CD4-positive, alpha-beta T cell treated with Interferon gamma for 1 hour (primary cell): ENCODE measurements at places on chromosomes 4 and X.

DNA sequence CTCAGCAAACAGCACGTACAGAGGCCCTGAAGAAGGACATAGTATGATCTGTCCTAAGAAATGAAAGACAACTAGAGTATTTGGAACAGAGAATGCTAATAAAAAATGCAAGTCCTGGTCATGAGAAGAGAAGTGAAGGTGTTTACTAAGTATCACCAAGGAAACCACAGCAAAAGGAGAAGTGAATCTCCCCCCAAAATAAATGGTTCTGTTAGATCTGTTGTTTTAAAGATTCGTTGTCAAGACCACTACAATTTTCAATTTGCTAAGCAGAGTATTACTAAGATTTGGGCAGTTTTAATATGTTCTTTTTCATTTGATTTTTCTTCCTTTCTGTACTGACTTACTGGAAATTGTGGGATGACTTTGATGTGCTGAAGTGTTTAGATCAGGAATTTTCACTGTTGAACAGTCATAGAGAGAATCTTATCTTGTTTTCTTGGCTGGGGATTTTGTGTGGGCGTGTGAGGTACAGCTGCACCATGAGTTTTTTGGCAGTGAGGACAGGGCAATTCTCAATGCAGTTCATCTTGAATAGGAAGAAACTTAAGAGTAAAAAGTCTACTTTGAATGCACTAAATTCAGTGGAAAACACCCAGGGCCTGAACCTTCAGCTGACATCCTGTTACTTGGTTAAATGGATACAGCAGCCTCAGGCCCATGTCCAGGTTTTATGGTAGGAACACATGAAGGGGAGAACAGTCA lies 132.2 kb downstream of the STIM2 start:
- DNase-seq, result peak; percentile 36

DNA sequence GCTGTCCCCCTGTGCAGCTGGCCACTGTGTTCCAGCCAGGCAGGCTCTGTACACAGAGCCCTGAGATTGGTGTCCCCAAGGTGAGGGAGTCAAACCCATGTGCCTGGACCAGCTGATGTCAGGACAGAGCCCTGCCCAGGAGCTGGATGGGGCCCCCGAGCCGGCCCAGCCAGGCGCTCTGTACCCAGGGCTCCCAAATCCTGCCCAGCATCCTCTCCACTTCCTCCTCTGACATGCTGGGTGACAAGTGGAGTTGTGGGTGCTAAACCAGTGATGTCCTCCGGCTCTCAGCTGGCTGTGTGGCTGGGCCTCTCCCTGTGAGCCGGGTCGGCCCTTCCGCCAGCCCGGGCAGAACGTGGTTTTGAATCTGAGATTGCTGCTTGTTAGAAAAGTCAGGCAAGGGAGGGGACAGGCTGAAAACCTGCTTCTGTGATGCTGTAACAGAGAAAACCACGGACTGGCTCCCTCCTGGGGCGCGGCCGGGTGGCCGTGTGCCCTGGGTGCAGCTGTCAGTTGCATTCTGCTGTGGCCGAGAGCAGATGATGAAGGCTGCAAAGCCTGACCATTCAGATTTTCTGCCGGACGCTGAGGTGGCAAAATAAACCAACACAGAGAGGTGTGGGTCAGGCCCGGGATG lies 7.9 kb upstream of the CPLX1 start:
- DNase-seq, result no peak

- DNase-seq, result no peak
These were observed 12.3 kb downstream of the USP11 start for GRCh38 chrX:47245156-47245555.

DNA sequence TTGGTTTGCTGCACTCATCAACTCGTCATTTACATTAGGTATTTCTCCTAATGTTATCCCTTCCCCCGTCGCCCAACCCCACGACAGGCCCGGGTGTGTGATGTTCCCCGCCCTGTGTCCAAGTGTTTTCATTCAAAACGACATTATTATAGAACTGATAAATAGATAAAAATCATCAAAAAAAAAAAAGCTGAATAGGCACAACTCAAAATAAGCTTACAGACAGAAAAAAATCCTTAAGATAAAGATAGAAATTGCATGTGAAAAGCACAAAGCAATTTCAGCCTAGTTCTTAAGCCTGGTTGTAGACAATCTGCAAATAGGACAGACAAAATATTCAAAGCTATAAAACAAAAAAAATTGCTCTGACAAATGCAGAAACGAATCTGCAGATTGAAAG lies 142.9 kb upstream of the LNX1 start:
- DNase-seq, result no peak

- DNase-seq, result no peak
These were observed 76.3 kb downstream of the SYNPO2 start for GRCh38 chr4:118964891-118965411.

DNA sequence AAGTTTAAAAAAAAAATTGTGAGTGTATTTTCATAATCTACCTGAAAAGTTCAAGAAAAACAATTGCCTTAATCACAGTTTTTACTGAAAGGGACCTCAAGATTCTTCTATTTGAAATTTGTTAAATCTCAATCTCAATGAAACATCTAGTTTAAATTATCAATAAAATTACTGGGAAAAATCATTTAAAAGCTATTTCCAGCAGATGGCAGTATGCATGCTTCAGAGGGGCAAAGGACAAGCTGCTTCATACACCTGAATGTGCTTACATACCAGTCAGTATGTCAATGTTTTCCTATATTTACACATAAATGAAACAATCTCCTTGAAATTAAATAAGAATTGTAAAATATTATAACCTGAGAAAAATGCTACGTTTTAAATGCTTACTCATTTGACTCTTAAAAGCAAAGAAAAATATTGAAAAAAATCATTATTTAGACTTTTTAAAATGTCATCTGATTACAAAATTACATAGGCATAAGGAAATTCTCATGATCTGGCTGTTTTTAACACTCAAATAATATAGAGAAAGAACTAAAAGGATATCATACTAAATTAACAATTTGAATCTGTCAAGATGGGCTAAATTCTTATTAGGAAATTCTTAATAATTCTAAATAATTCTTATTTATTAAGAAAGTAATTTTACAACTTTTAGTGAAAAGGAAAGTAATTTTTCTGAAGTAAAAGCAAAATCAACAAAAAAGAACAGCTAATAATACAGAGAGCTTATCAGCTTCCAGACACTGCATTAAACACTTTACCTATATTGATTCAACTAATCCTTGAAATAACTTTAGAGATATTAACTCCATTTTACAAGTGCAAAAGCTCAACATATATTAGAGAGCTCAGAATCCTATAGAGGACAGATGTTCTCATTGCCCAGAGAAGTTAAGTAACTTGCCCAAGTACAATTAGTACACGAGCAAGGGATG lies 242.1 kb downstream of the ADAMTS3 start:
- DNase-seq, result no peak

DNA sequence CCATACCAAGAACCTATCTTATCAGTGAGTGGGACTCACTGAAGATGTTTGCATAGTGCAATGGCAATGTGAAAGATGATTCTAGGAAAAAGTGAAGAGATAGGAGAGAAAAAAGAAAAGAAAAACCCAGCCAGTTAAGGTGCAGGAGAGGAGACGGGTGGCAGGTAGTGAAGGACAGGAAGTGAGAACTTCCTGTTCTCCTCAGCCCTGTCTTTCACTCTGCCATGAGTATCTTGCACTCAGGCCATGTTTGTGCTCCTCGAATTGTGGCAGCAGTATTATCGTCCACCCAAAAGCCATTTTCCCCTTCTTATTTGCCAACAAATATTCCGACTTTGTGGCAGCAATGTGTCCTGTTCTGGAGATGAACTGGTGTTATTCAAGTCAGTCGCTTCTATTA lies 8.6 kb upstream of the ENPEP start:
- no peak for DNase-seq

GRCh38 chr4:138449938-138450337 lies 207.8 kb upstream of the SLC7A11 start:
- DNase-seq, result no peak

DNA sequence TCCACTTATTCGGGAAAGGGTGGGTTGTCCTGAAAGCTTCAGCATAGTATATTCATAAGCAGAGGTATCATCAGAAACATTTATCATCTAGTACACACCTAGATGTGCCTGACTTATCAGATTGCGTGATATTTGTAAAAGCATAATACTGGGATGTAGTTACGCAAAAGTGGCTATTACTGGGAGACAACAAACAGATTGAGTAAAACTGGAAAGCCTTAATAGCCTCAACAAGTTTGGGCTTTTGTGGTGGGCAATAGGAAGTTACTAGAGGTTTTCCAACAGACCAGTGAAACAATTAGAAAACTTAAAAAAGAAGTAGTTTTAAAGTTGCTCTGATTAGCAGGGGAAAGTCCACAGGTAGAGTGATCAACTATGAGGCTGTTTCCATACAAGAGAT lies 39.8 kb downstream of the GPRIN3 start:
- no peak for DNase-seq

DNA sequence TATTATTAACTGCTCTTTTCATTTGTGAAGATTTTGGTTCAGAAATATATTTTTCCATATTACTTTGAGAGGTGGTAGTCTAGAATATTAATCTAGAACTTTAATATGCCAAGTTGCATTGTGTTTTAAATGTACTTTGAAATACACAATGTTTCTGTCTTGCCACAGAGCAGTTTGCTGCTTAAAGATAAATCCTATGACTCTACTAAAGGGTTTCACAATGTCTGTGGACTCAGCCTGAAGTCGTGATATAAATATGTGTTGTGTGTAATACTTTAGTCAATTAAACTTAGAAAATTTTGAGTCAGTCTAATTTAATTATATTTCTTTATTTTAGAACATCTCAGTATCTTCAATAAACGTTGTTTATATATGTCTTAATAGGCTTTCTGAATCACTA lies 1771.7 kb upstream of the PCDH7 start:
- DNase-seq, result no peak

DNA sequence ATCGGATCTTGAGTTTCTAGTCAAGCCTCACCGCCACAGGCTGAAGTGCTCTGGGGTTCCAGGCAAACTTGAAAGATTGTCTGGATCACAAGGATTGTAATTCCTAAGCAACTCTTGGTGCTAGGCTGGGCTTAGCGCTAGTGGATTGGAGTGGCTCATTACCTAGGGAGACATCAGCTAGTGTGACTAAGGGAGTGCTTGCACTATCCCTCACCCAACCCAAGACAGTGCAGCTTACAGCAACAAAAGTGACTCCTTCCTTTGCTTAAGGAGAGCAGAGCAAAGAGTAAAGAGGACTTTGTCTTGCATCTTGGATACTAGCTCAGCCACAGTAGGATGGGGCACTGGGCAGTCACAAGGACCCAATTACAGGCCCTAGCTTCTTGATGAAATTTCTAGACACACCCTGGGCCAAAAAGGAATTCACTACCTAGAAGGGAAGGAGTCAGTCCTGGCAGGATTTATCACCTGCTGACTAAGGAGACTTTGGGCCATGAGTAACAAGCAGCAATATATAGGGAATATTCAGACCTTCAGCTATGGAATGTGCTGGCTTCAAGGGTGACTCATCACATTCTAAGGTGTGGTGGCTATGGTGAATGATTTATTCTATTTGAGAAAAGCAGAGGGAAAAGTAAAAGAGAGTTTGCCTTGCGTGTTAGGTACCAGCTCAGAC lies 1212.4 kb downstream of the PCDH18 start:
- no peak for DNase-seq

GRCh38 chrX:112643721-112644120 lies 36.0 kb downstream of the LHFPL1 start:
- no peak for DNase-seq
